Lower lobe of right lung (tissue), 2 donors: ENCODE measurements at places on chromosomes 2 and 18. TPM values are rescaled to one million over a fixed set of nuclear protein-coding genes. Genes with fewer than 3 reads are reported as not detected.
A peak's percentile ranks its signal among the peaks of the same experiment; 100 is the strongest.

DNA sequence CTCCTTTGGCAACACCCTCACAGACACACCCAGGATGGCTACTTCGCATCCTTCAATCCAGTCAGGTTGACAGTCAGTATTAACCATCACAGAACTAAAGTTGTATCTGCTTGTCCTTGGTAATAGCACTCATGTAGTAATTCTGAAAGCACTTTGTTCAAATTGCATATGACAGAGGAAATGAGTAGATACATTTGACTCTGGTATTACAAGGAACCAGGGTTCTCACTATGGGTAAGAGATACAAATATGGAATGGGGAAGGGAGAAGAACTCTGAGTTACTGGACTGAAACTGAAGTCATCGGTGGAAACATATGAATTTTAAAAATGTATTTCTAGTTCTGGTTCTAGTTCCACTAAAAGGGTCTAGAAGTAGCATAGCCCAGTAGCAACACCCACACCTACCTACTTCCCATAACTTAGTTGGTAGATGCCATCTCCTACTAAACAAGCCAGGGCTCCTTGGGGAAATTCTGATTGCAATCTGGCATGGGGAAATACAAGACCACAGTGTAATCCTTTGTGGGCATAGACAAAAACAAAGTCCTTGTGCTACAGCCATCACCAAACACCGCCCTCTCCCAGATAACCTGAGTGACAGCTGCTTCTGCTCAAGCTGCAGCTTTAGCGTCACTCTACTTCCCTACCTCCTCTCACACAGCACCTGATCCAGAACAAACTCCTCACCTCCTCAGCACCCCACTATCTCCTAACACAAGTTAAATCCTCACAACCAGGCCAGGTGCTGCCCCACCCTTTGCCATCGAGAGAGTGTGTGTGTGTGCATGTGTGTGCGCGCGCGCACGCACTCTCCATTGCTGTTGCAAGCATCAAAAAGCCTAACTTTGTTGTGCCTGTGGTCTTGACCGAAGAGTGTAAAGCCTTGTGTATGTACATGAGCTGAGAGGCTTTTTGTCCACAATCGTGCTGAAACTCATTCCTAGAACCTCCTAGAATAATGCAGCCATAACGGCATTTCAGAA lies 31.4 kb upstream of the CD226 start:
- no peaks in the 10 kb centered on the region for H3K27me3 ChIP-seq
- H3K4me1 ChIP-seq: no peaks in the 10 kb centered on the region
- no peak overlapping the region for H3K27ac ChIP-seq
- DNase-seq: no peak

- no peak overlapping the region for H3K27ac ChIP-seq
- H3K4me3 ChIP-seq: no peak overlapping the region
- no peaks in the 10 kb centered on the region for H3K4me1 ChIP-seq
- peaks cover 14% of the 10 kb centered on the region for H3K36me3 ChIP-seq
- DNase-seq: no peak
These were observed 111.8 kb downstream of the EPB41L3 start for GRCh38 chr18:5431836-5432575.

GRCh38 chr18:45413180-45413836 lies 202.0 kb upstream of the SLC14A2 start:
- no peak overlapping the region for H3K4me3 ChIP-seq
- H3K4me1 ChIP-seq: no peaks in the 10 kb centered on the region
- no peak for DNase-seq
- H3K27me3 ChIP-seq: no peaks in the 10 kb centered on the region
- no peaks in the 10 kb centered on the region for H3K36me3 ChIP-seq

- peak overlapping the region; percentile 82 for H3K27ac ChIP-seq
- peak; percentile 74 for DNase-seq
- no peaks in the 10 kb centered on the region for H3K36me3 ChIP-seq
- peak overlapping the region; percentile 73 for H3K4me3 ChIP-seq
- peaks cover 42% of the 10 kb centered on the region for H3K4me1 ChIP-seq
These were observed 412 bp upstream of the NCK2 start for GRCh38 chr2:105744091-105744908.

- DNase-seq: no peak
- no peak overlapping the region for H3K27ac ChIP-seq
- H3K36me3 ChIP-seq: no peaks in the 10 kb centered on the region
- H3K4me1 ChIP-seq: no peaks in the 10 kb centered on the region
These were observed 150.7 kb downstream of the MEIS1 start for GRCh38 chr2:66585587-66585986.

DNA sequence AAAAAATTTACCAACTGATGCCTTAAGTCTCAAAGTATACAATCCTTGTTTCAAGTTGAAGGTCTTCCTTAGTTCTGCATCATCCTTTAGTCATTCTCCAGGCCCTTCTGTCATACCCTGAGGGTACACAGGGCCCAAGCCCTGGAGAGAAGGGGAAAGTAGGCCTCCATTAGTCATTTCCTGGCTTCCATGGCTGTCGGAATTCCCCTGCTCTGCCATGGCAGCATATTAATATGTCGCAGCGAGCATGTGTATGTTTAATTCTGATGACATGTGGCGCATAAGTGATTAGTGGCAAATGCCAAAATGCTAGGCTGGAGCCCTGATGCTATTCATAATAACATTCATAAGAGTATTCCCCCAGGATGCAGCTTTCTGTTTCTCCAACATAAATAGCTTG lies 22.1 kb downstream of the GPR39 start:
- H3K36me3 ChIP-seq: no peaks in the 10 kb centered on the region
- DNase-seq: no peak
- H3K4me3 ChIP-seq: no peak overlapping the region
- no peak overlapping the region for H3K27ac ChIP-seq
- no peaks in the 10 kb centered on the region for H3K27me3 ChIP-seq

- no peaks in the 10 kb centered on the region for H3K4me1 ChIP-seq
- no peak overlapping the region for H3K4me3 ChIP-seq
- no peak overlapping the region for H3K27ac ChIP-seq
These were observed 959.4 kb upstream of the GYPC start for GRCh38 chr2:125696560-125696959.

- no peaks in the 10 kb centered on the region for H3K4me1 ChIP-seq
- H3K36me3 ChIP-seq: no peaks in the 10 kb centered on the region
- H3K27ac ChIP-seq: no peak overlapping the region
- DNase-seq: no peak
- no peak overlapping the region for H3K4me3 ChIP-seq
These were observed 323.4 kb upstream of the PKDCC start for GRCh38 chr2:41724465-41724864.

GRCh38 chr2:43136011-43136799 lies 90.2 kb downstream of the ZFP36L2 start:
- H3K27ac ChIP-seq: peak overlapping the region; percentile 43
- no peak overlapping the region for H3K4me3 ChIP-seq
- peaks cover 81% of the 10 kb centered on the region for H3K4me1 ChIP-seq
- H3K27me3 ChIP-seq: no peaks in the 10 kb centered on the region
- H3K36me3 ChIP-seq: no peaks in the 10 kb centered on the region
- no peak for DNase-seq

DNA sequence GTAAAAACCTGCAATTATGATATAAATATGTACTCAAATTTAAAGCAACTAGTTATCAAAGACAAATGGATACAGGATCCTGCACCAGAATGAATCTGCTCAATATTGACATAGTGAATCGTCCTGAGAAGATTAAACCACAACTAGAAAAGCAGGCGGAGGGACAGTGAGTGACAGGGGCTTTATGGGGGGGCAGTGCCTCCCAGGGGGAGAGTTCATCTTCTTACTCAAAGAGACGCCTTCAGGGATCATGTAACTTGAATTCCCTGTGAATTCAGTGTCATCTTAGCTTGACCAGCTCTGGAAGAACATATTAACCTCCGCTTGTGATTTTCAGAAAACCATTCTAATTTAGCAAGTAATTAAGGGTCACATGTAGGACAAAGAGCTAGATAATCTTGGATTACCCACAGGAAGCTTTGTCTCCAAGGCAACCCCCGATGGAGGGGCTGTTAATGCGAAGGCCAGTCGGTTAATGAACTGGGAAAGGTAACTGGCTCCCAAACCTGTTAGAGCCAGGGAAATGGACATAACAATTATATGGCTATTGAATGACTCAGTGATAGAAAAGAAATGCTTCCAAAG lies 17.4 kb upstream of the LMAN1 start:
- H3K27me3 ChIP-seq: peaks cover 10% of the 10 kb centered on the region
- no peaks in the 10 kb centered on the region for H3K4me1 ChIP-seq
- no peak overlapping the region for H3K4me3 ChIP-seq

DNA sequence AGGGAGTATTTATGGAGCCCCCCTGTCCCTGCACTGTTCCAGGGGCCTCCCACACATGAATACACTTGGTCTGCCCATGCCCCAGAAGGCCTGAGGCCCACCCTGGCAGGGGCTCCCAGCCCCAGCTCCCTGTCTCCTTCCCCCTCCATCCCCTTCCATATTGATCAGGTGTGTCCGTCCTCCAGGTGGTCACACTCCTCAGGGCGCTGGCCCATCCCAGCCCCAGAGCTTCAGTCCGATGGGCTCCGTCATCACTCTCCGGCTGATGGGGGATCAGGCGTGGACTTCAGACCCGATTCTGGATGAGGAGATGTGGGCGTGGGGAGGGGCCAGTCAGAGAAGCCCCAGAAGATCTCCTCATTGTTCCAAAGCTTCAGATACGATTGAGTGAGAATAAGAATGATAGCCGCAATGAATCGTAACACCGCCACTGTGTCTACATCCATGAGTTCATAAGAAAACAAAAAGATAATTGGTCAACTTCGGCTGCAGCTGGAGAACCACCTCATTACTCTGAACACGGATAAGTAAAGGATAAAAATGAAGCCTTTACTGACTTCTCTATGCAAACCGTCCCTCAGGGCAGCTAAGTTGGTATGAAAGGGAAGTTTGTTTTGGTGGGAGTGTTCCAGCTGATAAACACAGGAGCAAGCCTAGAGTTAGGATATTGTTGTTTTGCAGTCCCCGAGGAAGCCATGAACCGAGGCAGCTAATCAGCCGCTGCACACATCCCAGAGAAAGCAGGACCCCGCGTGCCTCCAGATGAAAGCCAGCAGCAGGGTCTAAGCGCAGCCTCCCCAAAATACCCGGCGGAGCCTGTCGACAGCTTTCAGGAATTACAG lies 279.5 kb downstream of the NDUFA10 start:
- DNase-seq: no peak
- no peak overlapping the region for H3K27ac ChIP-seq
- no peaks in the 10 kb centered on the region for H3K36me3 ChIP-seq
- H3K27me3 ChIP-seq: no peaks in the 10 kb centered on the region
- no peaks in the 10 kb centered on the region for H3K4me1 ChIP-seq

SNTG2 gene
- total RNA-seq: 1.4 TPM

COL5A2 gene
- 26.3 TPM for total RNA-seq

STARD6 gene
- not detected for total RNA-seq

RAX gene
- total RNA-seq: not detected

FBXO36 gene
- 3.3 TPM for total RNA-seq

DHX57 gene
- total RNA-seq: 15.5 TPM
